CD4-positive, alpha-beta T cell treated with Interleukin-1 beta for 1 hour (primary cell): ENCODE measurements at places on chromosomes 2 and 18.
A peak's percentile ranks its signal among the peaks of the same experiment; 100 is the strongest.

- no peak for DNase-seq
These were observed 47.9 kb downstream of the LDLRAD4 start for GRCh38 chr18:13266218-13267100.

DNA sequence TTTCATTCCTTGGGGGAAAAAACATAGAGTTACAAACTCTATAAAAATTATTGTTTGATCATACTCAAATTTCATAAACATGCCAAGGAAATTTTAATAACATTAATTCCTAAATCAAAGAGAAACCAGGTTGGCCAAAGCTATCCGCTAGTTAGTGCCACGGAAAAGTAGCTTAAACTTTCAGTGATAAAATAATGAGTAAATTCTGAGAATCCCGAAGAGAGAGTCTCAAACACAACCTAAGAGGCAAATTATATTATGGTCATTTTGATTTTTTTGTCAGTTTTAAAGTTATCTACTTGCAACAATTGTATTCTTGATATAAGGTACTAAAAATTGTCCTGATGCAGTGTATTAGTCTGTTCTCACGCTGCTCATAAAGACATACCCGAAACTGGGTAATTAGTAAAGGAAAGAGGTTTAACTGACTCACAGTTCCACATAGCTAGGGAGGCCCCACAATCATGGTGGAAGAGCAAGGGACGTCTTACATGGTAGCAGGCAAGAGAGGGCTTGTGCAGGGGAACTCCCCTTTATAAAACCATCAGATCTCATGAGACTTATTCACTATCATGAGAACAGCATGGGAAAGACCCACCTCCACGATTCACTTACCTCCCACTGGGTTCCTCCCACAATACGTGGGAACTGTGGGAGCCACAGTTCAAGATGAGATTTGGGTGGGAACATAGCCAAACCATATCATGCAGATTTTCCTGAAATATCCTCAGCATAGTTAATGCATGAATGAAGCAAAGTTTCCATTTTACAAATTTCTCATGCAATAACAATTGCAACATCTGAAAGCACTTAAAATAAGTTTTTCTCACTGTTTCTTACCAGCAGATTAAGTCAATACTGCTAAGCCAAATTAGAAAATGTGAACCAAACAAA lies 205.9 kb upstream of the STK17B start:
- DNase-seq, result no peak

DNA sequence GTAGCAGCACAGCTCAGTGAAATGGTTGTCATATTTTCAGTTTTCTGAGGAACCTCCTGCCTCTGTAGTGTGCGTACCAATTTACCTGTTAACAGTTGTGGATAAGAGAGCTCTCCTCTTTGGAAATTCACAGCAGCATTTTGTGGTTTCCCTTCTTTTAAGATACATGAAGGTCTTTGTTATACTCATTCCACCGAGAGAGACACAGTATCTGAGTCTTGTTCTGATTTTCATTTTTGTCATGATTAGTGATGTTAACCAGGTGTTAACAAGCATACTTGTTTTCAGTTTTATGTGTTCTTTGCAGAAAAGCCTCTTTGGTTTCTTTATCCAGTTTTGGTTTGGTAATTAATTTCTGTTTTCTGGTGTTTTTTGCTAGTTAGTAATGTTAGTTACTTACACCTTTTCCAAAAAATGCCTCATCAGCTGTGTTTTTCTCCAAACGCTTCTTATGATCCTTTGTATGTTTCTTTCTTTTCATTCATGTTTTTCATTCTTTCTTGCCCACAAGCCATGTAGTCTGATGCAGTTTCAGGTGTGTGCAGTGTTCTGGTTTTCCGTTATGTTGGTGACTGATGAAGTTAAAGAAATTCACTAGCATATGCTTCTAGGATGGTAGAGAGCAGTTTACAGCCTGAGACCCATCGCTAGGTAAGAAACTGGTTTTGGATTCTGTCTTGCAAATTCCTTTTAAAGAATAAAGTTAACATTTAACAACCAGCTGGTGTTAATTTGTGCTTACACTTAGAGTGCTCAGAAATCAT lies 30.1 kb downstream of the CCDC74A start:
- DNase-seq, result no peak

- peak; percentile 57 for DNase-seq
These were observed 64.0 kb downstream of the MBP start for GRCh38 chr18:77068321-77069312.

DNA sequence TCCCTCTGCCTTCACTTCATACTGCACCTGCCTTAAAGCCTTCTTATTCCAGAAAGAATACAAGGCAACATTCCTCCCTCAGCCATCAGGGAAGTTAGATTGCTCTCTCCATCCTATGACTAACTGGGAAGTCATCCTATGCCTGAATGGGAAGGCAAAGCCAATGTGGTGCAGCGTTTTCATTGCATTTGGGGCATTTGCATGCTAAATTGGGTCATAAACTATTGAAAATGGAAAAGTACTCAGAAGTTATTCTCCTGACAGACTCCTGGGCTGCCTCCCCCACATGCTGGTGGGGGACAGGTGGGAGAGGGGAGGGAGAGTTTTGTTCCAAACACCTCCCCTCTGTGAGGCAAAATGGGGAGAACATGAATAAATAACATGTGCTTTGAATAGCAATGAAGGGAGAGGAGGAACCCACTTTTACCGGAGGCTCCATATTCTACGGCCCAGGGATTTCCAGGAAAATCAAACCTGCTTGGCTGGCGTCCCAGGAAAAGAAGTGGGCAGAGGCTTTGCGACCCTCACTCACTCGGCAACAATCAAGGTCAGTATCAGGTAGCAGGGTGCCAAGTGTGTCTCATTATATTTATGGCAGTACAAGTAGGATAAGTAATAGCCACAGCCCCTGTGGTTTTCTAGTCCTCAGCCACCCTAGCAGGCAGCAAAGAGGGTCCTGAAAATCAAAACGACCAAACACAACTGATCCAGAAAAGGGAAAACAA lies 84.1 kb downstream of the BOD1L2 start:
- no peak for DNase-seq

GRCh38 chr2:99631700-99632099 lies 141.9 kb upstream of the REV1 start:
- DNase-seq, result no peak

- peak; percentile 50 for DNase-seq
These were observed 4.4 kb upstream of the ZEB2 start for GRCh38 chr2:144524118-144525009.

DNA sequence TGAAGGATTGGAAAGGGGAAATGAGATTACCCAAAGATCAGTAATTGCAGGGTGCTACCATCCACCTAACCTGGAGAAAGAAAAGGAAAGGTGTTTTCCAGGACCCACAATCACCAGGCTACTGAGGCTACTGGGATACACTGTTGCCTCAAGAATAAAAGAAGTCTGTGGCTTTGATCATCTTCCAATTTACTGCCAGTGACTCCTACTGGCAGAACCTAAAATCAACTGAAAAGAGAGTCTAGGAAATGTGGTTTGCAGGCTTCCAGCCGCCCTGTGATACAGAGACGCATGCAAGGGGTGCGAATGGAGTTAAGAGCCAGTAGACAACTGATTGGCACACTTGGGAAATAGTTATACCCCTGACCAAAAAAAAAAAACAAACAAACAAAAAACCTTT lies 16.6 kb upstream of the TTL start:
- no peak for DNase-seq

DNA sequence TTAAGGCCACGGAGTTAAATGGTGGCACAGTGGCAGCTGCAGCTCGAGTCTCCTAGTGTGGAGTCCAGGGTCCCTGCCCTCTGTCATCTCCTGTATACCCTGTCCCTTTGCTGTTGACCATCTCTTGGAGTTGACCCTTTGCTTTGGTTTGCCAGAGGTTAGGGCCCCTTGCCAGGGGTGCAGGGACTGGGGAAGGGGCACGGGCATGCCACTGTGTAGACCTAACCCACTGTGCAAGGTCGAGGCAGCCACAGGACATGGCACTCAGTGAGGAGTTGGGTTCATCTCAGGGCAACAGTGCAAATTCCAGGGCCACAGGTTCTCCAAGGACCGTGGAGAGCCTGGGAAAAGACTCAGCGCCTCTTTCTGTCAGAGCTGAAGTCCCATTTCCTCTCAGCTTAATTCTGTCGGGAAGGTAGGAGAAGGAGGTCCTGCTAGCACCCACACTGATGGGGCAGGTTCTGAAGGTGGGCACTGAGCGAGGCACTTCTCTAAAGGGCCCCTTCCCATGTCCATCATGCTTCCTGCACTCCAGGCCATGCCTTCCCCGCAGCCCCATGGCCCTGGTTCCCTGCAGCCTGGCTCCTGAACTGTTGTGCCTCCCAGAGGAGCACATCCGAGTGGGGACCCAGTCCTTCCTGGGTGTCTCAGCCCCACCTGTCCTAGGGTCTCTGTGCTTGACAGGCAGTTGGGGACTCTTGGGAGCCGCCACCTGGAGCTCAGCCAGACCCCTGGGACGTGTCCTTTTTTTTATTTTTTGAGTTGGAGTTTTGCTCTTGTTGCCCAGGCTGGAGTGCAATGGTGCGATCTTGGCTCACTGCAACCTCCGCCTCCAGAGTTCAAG lies 2.8 kb downstream of the KHK start:
- no peak for DNase-seq

GRCh38 chr2:24919506-24920097 lies 435 bp downstream of the ADCY3 start:
- no peak for DNase-seq

GRCh38 chr2:200189964-200190363 lies 116.5 kb upstream of the SPATS2L start:
- no peak for DNase-seq

DNA sequence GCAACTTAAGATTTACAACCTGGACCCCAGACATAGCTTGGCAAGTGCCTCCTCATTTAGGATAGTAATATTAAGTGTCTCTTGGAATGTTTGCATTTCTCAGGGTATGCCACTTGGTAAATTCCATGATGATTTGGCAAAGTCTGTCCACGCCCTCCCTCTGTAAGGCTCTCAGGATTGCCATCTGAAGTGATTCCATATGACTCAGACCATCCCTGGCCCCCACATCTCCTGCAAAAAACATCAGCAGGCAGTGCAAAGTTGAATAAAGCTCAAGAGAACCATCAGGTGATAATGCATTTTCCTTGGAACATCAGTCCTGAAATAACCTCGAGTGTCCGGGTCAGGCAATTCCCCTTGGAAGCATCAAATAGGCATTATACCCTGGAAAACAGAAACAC lies 27.1 kb upstream of the PIEZO2 start:
- DNase-seq, result no peak

- no peak for DNase-seq
These were observed 148.3 kb downstream of the RHBDD1 start for GRCh38 chr2:226983895-226984749.

GRCh38 chr18:6624271-6624660 lies 105.2 kb upstream of the ARHGAP28 start:
- DNase-seq, result no peak

- DNase-seq, result peak; percentile 80
These were observed 2.3 kb downstream of the ZFP36L2 start for GRCh38 chr2:43224131-43224570.
